ENCODE measurements at places on chromosomes 11 and 22.

DNA sequence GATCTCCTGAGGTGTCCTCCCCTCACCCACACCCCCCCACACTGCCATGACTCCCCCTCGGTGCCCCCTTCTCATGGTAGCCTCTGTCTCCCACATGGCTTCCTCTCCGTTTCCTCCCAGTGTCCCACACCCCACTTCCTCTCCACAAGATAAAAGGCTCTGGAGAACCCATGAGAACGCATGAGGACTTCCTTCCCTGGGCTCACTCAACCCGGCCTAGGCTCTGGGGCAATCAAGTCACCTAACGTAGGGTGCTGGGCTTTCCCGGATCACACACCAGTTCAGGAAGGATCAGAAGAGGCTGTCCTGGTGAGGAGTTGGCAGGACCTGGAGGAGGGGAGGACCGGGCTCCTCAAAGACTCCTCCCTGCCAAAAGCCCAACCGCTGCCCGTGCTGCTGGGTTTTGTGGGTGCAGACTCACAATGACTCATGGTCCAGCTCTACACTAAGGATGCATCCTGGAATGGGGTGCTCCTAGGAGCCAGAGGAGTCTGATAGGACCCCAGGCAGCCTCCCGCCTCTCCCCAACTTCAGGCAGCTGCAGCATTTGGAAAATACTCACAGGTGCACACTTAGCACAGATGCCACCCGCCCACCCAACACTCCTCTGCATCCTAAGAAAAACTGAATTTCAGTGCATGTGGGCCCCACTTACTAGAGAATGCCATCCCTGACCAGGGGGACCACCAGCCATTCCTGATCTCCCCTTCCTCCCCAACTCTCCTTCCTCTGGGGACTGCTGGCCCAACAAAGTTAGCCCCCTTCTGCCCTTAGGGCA lies 21.0 kb downstream of the SLC22A12 start:
- no peak for DNase-seq

GRCh38 chr22:25452116-25452700 lies 112.3 kb upstream of the GRK3 start:
- no peak for DNase-seq

DNA sequence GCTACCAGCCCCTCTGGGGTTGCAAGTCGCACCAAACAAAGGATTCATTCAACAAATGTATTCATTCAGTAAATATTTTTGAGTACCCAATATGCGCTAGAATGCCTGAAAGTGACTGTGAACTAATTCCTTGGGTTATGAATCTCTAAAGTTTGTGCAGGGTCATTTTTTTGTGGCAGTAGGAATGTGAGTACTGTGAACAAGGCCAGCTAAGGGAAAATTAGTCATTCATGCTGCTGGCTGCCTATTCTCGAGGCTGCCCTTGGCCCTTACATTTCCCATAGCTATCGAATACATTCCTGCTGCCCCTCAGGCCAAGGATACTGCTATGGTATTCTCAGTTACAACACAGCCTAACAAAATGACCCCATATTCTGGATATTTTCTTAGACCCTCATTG lies 141.6 kb downstream of the TRPC6 start:
- no peak for DNase-seq

GRCh38 chr11:78753297-78753696 lies 178.6 kb upstream of the NARS2 start:
- DNase-seq, result no peak

DNA sequence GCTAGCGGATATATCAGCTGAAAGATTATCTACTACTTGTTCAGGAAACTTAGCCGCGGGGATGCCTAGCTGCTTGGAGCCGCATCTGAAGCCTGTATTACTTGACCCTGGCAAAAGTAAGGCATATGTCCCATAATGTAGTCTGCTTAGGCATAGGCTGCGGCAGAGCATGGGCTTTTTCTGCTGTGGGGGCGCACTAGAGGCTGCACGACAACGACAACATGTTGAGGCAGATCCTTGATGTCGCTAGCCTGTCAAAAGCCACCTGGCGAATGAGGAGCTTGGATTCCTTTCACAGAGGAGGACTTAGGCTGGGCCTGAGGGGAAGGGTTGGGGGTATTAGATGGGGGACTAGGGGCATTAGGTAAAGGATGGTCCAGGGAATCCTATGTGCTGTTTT lies 1.1 kb upstream of the OR52N2 start:
- no peak for DNase-seq

DNA sequence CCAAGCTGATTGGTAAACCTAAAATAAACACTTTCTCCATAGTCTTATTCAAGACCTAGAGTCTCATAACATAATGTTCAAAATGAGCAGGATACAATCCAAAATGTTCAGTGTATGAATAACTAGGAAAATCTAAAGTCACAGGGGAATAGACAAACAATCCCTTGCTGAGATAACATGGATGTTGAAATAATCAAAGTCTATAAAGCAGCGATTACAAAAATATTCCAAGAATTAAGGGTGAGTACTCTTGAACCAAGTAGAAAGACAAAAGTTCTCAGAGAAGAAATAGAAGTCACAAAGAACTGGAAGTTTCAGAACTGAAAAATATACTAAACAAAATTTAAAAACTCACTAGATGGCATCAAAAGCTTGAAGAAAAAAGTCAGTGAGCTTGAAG lies 561.0 kb downstream of the INSC start:
- DNase-seq, result no peak

All from muscle of arm (tissue), 14 donors.